Stimulated activated CD8-positive, alpha-beta memory T cell treated with anti-CD3 and anti-CD28 coated beads, Interleukin-4, amount 100 ng/mL, for 1 hour (primary cell): ENCODE measurements at places on chromosomes 6 and 20.

- DNase-seq, result no peak
Measured at GRCh38 chr6:40844246-40844645, 194.8 kb downstream of the UNC5CL start.

- DNase-seq, result no peak
Measured at GRCh38 chr6:155221086-155221485, 42.7 kb upstream of the CLDN20 start.

DNA sequence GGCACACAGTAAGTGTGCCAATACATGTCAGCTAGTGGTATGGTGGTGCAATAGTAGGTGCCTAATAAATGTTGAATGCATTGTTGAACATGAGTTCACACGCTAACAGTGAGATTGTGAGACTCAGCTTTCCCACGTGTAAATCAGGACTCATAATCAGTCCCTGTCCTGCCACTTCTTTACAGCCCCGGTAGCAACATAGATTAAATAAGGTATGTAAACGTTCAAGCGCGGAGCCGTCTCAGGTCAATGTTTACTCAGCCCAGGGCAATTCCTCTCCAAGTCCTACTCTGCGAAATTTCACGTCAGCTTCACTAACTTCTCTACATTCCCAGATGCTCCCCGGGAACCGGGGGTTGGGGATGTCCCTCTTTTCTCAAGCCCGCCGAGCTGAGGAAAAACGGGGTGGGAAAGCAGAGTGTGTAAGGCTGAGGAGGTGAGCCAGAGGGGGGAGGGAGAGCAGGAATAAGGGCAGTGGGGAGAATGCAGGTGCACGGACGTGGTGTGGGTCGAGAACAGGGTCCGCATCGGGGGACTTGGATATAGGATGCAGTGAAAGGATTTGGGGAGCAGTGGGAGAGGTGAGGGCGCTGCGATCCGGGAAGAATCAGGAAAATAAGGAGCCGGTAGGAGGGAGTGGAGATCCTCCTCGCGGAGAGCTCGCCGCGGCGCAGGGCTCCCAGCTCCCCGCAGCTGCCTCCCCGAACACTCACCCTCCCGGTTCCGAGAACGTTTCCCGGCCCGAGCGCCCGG is 544 bp upstream of the TP53INP2 start:
- no peak for DNase-seq

DNA sequence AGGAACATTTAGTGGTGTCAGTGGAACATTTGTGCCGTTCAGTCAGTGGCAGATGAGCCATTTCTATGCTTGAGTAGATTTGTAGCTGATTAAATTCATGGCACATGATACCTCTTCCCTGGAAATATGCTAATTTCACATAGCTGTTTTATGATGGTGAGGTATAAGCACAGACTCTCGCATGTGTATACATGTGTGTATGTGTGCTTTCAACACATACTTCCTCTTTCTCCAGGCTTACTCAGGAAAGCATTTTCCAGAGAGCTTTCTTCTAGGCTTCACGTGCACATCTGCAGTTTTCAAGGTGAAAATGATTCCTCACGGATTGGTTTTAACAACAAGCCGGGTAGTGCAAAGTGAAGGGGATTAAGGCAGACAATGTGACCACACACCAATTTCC is 396.5 kb downstream of the HDGFL1 start:
- DNase-seq, result no peak

- DNase-seq, result no peak
Measured at GRCh38 chr6:14804785-14805210, 441.1 kb upstream of the JARID2 start.

DNA sequence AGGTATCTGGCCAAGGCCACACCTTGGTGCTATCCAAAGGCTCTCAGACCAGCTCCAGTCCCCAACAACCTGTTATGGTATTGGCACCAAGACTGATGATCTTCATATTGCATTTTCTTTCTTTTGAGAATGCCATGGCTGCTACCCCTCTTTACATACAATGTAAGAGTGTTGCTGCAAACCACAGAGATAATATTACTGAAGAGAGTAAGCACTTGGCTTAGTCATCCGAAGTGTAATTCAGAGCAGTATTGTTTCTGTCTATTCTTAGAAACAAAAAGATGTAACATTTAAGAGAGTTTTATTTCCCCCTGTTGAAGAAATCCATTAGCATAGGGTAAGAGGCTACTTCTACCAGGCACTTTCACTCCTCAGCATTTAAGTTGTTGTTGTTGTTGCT is 212.5 kb downstream of the C6orf118 start:
- DNase-seq, result no peak

DNA sequence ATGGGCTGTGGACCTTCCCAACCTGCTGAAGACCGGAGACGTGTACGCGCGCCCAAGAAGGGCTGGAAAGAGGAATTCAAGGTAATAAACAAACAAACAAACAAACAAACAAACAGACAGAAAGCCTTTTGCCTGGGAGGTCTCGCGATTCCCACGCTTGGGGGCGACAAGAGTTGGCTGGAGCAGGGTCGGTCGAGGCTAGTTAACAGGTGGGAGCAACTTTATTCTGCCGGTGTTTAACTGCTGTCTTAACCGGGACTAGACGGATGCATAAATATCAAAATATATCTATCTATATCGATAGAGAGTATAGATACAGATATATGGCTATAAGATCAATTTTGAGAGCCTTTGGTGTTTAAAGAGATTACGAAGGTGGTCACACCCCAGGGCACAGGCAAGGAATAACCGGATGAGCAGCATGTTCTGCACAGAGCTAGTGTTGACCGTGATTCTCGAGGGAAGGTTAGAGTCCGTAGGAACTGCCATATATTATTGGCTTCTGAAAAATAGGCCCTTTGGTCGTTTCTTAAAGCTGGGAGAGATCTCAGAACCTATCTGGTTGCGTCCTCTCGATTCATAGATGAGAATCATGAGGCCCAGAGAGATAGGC is 514 bp downstream of the STMND1 start:
- DNase-seq, result no peak

DNA sequence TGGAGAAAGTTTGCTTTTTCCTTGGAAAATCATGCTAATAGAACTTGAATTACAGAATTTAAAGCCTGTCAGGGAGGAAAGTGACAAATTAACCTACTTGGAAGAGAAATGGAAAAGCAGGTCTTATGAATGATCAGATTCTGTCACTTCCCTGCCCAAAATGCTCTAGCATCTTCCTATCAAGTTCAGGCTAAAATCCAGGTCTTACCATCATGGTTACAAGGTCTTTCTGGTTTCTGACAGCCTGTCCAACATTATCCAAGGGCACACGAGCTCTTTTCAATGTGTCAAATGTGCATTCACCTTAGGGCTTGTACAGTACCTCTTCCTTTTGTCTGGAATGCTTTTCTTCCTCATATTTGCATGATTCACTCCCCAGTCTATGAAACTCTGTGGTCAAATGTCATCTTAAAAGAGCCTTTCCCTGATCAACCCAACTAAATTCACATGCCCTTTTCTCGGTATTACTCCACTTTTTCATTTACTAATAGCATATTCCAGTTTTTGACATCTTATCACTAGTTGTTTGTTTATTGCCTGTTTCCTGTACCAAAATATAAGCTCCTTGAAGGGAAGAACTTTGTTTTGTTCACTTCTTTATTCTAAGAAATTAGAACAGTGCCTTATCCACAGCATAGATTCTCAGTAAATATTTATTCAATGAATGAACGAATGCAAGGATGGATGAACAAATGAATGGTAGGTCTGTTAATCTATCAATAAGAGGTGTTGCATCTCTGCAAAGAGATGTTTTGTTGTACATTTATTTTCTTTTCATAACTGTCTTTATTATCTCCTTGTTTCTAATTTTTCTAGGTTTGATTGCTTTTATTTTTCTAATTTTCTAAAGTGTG is 139.5 kb downstream of the BCAS1 start:
- DNase-seq, result no peak

GRCh38 chr6:15615802-15616201 is 47.0 kb downstream of the DTNBP1 start:
- DNase-seq, result no peak

GRCh38 chr6:43575105-43575771 is 600 bp downstream of the XPO5 start:
- no peak for DNase-seq

DNA sequence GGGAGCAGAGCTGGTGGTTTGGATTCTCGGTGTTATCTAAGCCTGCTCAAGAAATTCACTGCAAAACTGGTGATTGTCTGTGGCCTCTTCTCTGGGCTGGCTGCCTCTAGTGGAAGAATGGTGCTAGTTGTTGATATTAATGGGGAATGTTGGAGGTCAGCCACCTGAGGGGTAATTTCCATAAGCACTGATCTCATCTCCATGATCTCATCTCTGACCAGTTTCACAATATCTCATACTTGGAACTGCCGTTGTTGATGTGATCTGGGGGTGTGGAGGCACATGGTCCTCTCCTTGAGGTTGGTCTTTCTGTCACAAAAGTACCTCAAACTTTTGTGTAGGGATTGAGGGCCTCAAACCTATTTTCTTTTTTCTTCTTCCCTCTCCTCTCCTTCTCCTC is 102.6 kb downstream of the CD109 start:
- DNase-seq, result no peak

- no peak for DNase-seq
Measured at GRCh38 chr6:169966312-169967181, 215.1 kb downstream of the ERMARD start.

DNA sequence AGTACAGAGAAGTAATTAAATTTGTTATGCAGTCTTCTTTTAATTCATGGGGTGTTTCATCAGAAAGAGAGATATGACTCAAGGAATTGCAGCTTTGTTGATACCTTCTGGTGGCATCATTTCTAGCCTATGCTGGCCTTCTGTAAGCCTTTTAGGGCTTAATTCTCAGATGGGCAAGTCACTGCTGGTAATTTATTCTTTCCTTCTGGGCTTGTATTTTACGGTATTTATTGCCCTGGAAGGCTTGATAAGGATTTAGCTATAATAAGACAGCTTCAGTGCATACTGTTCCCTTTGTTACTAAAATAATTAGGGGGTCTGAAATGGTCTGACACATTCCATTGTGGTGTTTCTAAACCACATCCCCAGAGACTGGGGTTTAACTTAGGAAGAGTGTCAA is 57.9 kb upstream of the EMILIN3 start:
- no peak for DNase-seq

DNA sequence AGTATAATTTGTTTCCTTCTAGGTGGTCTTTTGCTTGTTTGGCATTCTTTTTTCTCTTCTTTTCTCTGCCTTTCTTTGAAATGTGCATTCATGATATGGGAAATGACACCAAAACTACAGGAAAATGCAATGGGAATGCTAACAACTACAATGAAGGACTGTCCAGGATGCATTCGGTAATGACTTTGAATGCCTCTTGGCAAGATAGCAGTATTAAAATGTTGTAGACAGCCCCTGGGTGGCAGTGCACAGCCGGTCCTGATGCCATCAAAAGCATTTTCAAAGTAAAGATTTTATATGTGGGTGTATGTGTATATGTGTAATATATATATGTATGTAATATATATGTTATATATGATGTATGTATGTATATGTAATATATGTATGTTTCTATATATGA is 218.8 kb upstream of the MMS22L start:
- no peak for DNase-seq

DNA sequence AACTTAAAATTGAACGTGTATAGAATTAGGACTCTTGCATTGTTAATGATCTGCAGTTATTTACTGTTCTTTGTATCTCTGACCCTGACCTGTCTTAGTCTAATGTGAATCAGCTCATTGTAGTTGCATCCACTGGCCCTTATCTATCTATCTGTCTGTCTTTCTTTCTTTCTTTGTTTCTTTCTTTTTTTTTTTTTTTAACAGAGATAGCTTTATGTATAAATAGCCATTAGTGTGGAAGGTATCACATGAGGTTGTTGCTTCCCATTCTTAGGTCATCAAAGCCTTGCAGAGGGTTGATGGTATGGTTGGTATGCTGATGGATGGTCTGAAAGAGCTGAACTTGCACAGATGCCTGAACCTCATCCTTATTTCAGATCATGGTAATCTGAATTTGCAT is 59.9 kb downstream of the ENPP1 start:
- no peak for DNase-seq

DNA sequence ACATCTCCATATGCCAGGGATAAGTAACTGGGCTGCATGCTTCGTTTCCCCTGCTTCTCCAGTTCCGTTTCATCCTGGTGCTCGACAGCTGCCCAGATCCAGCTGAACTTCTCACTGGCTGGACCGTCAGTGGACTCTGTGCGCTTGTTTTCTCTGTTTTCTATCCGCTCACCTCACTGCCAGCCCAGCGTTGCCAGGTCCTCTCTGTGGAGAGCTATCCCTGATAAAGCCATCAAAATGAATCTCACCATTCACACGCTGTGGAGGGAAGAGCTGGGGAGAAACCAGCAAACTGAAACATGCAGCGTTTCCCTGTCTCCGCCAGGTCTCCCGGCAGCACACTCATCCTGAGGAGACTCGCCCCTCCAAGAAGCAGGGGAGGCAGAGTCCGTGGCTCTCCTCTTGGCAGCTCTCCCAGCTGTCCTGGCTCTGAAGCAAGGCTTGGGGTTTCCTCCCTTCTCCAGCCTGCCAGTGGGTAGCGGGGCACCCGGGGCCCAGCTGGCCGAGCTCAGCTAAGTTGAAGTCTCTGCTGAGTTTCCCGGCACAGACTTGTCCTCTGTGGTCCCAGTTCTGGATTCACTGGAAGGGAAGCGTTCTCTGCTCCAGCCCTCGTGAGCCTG is 160.9 kb downstream of the DTNBP1 start:
- DNase-seq, result no peak

GRCh38 chr20:32333988-32334885 is 23.9 kb upstream of the ASXL1 start:
- no peak for DNase-seq

DNA sequence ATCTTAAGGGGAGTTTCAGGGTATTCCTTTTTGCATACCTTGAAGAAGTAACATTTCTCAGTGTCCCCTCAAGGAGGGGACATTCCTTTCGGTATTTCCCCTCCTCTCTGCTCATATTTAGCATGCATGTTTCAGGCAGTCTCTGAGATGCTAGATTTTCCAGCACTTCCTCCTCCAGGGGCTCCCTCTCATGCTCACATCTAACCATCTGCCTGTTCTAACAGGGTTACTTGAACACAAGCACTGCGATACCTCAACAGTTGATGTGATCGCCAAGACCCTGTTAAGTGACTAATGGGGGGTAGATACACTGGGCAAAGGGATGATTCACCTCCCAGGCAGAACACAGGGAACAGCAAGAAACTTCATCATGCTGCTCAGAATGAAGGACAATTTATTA is 12.9 kb upstream of the MCM3 start:
- DNase-seq, result no peak

DNA sequence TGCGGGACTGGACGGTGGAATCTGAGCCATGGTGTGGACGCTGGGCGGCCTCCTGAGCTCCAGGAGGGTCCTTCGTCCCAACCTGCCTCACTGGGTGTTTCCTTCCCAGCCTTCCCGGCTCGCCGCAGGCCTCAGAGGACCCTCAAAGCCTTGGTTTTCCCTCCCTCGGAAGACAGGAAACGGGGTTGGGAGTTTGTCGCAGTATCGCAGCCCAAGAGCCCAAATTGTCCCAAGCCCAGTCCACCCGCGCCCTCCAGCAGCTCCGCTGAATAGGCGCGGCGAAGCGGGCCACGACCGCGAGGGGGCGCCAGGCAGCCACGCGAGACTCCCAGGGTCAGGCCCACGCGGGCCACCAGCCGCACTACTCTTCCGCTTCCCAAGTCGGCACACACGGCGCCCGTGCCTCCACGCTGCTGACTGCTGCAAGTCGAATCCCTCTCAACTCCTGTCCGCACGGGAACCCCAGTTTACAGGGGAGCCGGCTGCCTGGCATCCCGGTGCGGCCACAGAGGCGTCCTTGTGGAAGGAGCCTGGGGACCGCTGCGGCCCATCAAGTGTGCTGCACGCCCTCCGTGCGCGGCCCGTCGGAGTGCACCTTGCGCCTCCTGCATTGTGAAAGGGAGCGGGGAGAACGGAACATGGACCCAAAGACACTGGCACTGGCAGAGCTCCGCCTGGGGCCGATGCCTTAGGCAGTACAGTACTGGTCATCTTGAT is 40.4 kb upstream of the HMGA1 start:
- DNase-seq, result peak; percentile 80

- no peak for DNase-seq
Measured at GRCh38 chr6:135951169-135951568, 99.7 kb downstream of the PDE7B start.
